Dorsolateral prefrontal cortex (tissue), 122 donors: ENCODE measurements at places on chromosomes 3 and 15. TPM values are rescaled to one million over a fixed set of nuclear protein-coding genes. Genes with fewer than 3 reads are reported as not detected.

The BTLA gene
- total RNA-seq, result 0.36 TPM

GRCh38 chr3:112767177-112767576 lies 79.5 kb downstream of the CD200R1L start:
- no peak for DNase-seq

The MOBP gene
- total RNA-seq, result 479 TPM

GRCh38 chr3:190074817-190075216 lies 45.9 kb downstream of the P3H2 start:
- DNase-seq, result no peak

DNA sequence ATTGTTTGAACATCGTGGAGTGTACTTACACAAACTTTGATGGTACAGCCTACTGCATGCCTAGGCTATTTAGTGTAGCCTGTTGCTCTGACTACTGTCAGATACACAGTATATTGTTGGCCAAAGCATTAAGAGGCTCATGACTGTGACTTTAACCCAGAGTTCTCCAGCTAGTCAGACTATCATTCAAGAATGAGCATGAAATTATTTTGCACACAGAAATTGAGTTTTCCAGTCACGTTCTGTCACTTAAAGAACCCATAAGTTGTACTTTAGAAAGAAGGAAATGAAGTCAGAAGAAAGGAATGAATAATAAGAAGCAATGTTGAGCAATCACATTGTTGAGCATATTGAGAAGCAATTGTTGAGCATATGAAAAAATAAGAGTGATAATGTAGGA lies 37.6 kb upstream of the SLC22A13 start:
- DNase-seq, result no peak
